ENCODE measurements at places on chromosomes 2 and 18. TPM values are rescaled to one million over a fixed set of nuclear protein-coding genes. Genes with fewer than 3 reads are reported as not detected.

DNA sequence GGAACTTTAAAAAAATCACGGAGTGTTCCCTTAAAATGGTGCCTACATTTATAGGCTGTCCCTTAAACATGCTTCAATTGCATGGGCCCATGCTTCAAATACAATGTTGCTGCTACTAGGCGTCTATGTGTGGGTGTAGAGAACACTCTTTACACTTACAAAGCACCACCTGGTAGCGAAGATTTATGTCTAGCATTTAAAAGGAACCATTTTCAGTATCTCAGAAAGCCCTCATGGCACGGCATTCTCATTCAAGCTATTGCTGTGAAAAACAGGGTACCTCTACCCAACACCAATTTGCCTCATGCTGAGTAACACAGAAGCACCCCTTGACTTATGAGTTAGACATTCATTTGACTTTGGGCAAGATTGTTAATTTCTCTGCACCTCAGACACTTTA is 112.9 kb upstream of the CNTNAP5 start:
- no peak for DNase-seq

DNA sequence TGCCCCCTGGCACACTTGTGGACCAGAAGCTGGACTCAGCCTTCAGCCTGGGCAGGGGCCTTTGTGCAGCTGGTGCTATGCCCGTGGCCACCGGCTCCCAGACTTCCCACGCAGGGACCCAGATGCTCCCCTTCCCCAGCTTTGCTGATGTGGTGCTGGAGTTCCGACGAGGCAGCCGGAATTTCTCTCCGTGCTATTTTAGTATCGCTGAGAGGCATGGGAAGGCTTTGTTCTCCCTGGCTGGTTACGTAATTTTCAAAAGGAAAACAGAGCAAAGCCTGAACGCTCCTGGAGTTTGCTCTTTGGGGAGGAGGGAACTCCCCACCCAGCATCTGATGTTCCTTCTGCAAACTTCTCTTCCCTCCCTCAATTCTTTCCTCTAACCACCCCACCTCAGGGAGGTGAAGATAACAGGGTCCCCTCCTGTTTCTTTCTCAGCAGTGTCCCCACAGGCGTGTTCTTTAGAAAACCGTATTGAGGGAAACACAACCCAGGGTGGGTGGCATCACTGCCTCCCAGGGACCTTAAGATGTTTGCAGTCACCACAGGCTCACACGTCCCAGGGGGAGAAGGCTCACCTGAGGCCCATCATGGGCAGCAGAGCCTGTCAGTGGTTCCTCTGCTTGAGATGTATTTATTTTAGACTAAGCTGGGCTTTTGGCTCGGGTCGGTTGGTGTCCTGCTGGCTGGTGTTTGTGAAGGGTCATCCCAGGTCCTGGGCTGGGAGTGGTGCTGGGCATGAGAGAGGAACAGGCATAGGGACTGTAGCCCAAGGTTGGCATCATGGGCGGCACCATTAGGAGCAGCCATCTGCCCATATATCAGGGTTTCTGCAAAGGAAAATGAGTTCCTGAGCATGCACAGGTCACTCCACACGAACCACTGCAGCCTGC is 95.0 kb downstream of the MAPK4 start:
- DNase-seq, result no peak

SLC5A7 gene
- total RNA-seq, result not detected

DNA sequence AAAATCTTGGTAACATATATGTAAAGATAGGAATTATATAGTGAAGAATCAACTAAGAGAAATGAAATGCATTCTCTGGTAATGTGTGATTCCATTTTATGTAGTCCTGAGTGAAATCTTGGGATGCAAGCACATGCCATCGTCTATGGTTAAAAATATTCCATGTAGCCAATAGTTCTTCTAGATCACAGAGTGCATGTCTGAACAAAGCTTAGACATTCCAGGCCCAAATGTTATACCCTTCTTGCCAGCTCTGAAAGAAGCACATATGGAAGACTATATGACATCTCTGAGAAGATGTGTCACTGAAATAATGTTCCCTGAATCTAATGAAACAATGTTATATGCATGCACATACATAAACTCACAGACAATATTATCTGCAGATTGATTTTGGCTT is 92.3 kb upstream of the TFPI start:
- no peak for DNase-seq

GRCh38 chr2:112758711-112759110 is 5.7 kb downstream of the CKAP2L start:
- no peak for DNase-seq

- no peak for DNase-seq
These were observed 171.4 kb downstream of the SETBP1 start for GRCh38 chr18:44851856-44852621.

- DNase-seq, result no peak
These were observed 49.0 kb upstream of the RAB6C start for GRCh38 chr2:129930451-129930850.

- DNase-seq, result no peak
These were observed 777 bp upstream of the RAB17 start for GRCh38 chr2:237591141-237591881.

DNA sequence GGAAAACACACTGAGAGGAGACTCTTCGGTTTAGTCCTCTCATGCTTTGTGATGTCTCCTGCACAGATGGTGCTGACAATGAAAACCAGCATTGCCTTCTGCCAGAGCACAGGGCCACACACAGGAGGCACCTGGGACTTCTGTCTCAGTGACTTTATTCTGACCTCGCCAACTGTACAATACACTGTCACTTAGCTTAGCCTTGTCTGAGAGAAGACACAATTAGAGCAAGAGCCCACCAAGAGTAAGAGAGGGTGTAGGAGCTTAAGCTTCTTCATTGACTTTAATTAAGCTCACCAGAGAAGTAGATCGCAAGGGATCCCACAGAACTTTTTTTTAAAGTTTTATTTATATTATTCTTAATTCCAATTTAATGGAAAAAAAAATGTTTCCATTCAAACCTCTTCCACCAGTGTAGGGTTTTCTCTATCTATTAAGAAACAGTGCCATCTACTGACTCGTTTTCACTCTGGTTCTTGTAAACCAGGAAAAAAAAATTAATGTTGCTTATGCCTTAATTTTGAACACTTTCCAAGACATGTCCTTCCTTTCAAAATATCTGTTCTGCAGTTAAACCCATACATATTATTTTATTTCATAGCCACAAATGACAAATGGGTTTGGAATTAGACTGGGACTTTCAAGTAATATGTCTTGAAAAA is 42.4 kb upstream of the DDX18 start:
- DNase-seq, result no peak

DNA sequence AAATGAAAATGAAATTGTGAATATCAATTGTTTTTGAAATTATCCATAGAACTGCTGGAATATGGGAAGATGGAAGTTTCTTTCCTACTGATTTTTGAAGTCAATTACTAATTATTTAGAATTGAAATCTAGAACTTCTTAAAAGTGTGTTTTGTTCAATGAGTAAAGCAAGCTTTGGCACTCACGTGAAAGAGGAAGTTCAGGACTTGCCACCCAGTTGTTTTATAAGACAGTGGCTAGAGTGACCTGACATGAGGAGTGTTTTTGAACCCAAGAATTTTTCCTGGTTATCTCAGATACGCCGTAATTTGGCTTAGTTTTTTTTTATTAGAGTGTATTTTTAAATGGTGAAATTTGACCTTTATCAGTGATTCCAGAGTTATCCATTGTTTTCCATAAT is 3.5 kb downstream of the MXD1 start:
- DNase-seq, result no peak

C2orf66 gene
- total RNA-seq, result not detected

GRCh38 chr2:182664212-182664611 is 51.8 kb upstream of the DNAJC10 start:
- DNase-seq, result no peak

DNA sequence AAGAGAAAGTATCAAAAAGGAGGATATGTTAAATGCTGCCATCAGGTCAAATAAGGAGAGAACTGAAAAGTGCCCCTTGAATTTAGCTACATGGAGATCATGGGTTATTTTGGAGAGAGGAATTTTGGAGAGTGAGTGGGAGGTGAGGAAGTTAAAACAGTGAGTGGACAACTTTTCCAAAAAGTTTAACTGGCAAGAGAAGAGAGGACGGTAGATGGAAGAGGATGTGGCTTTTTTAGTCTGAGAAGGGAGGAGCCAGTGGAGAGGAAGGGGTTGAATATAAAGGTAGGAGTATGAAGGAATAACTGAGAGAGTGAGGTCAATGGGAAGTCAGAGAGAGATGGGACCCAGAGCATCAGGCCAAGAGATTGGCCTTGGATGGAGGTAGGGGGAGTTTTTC is 62.5 kb upstream of the NFE2L2 start:
- no peak for DNase-seq

- DNase-seq, result no peak
These were observed 6.2 kb downstream of the MRPS5 start for GRCh38 chr2:95115418-95115817.

GRCh38 chr2:196758474-196759377 is 40.8 kb downstream of the GTF3C3 start:
- DNase-seq, result no peak

DNA sequence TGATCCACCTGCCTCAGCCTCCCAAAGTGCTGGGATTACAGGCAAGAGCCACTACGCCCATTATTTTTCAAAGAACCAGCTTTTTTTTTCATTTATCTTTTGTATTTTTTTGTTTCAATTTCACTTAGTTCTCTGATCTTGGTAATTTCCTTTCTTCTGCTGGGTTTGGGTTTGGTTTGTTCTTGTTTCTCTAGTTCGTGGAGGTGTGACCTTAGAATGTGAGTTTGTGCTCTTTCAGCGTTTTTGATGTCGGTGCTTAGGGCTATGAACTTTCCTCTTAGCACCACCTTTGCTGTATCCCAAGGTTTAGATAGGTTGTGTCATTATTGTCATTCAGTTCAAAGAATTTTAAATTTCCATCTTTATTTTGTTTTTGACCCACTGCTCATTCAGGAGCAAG is 86.7 kb upstream of the MSTN start:
- DNase-seq, result no peak

DNA sequence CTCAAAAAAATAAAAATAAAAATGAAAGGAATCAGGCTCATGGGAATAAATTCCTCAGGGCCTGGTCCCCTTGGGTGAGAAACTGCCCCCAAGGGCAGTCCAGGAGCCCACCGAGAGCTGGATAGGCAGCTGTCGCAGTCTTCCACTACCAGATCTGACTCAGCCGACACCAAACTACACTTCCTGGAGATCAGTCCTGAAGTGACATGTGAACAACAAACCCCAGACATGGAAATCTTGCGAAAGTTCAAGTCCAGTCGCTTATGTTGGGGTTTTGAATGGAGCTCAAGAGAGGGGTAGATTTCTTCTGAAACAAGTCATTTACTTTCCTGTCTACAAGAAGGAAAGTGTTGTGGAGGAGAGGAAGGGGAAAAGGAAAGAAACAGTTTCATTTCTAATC is 12.9 kb downstream of the ADCY3 start:
- no peak for DNase-seq

SSB gene
- total RNA-seq, result 335 TPM

DNA sequence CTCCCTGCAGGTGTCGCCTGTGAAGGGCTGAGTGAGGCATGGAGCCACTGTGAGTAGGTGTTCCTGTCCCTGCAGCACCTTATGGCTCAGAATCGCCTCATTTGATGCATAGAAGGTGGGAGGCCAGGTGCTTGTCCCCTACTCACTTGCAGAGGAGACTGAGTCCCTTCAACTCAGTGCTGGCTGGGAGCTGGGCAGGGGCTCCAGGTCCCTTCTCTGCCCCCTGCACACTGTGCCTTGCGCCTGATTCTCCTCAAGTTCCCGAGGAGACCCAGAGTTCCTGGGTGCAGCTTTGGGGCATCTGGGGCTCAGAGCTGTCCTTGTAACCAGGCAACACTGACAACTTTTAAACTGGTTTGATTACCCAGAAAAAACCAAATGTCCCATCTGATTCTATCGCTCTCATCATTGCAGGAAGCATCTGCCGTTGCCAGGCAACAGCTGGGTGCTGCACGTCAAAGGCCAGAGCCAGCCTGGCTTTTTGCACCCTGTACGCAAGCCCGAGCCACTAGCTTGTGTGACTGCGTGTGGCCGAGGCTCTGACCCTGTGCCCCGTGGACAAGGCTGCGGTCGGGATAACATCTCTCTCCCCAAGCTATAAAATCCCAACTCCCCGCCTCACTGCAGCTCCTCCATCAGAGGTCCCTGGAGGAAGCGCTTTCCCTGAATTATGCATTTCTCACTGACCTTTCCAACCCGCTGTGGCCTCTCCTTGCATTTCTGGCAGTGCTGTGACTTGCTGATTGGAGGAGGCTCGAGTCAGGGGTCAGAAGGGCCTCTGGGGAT is 130.8 kb upstream of the HDAC4 start:
- no peak for DNase-seq

PLEKHH2 gene
- total RNA-seq, result 29.5 TPM

DNA sequence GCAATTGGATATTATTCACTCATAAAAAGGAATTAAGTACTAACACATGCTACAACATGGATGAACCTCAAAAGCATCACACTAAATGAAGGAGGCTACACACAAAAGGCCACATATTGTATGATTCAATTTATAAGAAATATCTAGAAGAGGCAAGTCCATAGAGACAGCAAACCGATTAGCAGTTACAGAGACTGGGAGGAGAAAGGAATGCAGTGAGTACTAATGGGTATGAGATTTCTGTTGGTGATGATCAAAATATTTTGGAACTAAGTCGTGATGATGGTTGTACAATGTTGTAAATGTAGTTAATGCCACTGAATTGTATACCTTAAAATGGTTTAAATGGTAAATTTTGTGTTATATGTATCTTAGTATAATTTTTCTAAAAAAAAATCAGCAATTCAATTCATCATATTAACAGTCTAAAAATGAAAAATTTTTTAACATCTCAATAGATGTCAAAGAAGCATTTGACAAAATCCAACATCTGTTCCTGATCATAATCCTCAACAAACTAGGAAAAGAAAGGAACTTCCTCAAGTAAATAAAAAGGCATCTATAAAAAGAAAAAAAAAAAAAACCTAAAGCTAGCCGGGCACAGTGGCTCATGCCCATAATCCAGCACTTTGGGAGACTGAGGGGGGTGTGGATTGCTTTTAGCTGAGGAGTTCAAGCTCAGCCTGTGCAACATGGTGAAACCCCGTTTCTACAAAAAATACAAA is 98.1 kb downstream of the TGIF1 start:
- no peak for DNase-seq

DNA sequence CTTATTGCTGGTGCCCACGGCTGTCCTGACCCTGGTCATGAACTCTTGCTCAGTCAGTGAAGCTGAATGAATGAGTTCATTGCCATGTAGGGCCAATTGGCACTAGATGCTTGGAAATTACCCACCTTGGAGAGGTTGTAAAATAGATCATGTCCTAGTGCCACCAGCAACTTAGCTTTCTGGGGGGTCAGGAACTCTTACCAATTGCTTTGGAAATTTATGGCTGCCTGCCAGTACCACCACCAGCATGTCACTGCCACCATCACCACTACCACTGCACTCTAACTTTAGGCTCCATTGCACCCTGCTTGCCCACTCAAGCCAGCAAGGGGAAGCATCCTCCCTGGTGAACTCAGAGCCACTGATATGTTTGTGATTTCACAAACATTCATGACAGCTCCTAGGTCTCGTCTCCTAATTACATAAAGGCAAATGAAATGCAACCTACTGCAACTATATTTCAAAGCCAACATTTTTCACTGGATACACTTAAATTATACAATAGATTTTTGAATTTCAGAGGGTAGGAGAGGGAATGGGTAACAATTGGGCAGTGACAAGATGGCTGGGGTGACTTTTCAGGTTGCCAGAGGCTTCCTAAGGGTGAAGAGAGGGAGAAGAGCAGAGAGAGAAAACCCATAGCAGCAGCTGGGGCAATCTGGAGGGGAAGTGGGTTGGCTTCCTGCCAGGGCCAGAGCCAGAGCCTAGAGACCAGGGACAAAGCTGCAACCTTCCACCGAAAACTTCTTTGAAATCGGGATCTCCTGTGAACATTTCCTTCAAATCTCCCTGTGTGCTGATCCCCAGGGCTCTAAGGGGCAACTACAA is 3.5 kb upstream of the EMILIN1 start:
- no peak for DNase-seq

NT5DC4 gene
- total RNA-seq, result not detected

GRCh38 chr2:70775141-70775540 is 7.1 kb upstream of the ADD2 start:
- no peak for DNase-seq
